Frontal cortex (tissue), 4 donors: ENCODE measurements at places on chromosomes 11 and 22. TPM values are rescaled to one million over a fixed set of nuclear protein-coding genes. Genes with fewer than 3 reads are reported as not detected.

- DNase-seq, result no peak
Measured at GRCh38 chr11:44885065-44885810, 65.4 kb downstream of the TP53I11 start.

GRCh38 chr11:76723142-76723541 lies 52.6 kb upstream of the LRRC32 start:
- DNase-seq, result no peak

Gene TBC1D22A
- total RNA-seq, result 5.3 TPM

Gene ANO1
- 0.41 TPM for total RNA-seq

Gene CEP126
- total RNA-seq, result 10.6 TPM

Gene DDX25
- total RNA-seq, result 18.8 TPM

Gene LSP1
- total RNA-seq, result 0.82 TPM
